ENCODE measurements at places on chromosomes 6 and 20.

GRCh38 chr20:3304456-3304855, 65.5 kb upstream of the SLC4A11 start:
- no peak for DNase-seq

DNA sequence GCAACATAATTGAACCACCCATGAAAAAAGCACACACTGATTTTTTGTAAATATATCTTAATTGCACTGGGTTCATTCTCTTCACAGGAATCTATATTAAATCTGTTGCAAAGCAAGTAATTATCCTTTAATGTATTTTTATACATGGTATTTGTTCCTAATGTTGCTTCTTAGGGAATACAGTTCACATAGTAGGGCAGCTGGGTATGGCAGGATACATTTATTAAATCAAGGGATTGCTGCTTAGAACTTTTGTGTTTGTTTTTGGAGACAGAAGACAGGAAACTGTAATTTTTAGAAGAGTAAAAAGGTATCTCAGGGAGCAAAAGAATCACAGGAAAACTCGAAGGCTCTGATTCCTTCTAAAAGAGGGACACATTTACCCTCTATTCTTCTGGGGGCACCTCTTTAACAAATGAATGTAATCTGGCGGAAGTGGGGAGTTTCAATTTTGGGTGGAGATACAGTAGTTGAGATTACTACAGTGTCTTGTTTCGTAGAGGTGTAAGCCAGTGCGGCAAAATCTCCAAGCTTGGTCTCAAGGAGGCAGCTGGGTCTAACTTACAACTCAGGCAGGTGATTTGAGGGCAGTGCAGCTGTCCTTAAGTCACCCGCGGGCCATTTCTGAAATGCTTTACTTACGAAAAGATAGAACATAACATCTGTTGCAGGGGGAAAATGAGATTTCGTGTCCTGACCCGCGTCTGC, 812 bp upstream of the SMIM13 start:
- DNase-seq: no peak

DNA sequence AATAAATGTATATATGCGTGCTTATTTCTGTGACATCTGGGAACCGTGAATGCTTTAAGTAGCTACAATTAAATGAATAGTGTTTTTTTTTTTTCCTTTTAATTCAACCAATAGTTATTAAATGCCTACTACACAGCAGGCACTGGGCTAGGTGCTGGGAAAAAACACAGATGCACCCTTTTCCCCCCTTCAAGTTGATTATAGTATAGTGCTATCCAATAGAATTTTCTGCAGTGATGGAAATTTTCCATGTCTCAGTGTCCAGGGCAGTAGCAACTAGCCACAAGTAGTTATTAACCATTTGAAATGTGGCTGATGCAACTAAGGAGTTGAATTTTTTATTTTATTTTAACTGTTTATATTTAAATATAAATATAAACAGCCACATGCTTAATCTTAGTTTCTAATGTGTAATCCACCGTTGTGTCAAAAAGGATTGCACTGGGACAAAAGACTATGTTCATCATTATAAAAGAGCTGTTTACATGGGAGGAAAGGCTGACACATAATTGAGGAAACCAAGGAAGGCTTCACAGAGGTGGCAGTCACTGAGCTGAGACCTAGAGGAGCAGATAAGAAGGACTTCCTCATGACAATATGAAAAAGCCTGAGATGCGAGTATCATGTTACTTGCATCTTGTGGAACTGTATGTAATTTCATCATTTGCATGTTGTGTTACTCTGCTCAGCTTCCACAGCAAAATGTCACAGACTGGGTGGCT, 261.2 kb upstream of the PLCB4 start:
- no peak for DNase-seq

GRCh38 chr20:57465943-57466342, 59.0 kb downstream of the CTCFL start:
- no peak for DNase-seq

DNA sequence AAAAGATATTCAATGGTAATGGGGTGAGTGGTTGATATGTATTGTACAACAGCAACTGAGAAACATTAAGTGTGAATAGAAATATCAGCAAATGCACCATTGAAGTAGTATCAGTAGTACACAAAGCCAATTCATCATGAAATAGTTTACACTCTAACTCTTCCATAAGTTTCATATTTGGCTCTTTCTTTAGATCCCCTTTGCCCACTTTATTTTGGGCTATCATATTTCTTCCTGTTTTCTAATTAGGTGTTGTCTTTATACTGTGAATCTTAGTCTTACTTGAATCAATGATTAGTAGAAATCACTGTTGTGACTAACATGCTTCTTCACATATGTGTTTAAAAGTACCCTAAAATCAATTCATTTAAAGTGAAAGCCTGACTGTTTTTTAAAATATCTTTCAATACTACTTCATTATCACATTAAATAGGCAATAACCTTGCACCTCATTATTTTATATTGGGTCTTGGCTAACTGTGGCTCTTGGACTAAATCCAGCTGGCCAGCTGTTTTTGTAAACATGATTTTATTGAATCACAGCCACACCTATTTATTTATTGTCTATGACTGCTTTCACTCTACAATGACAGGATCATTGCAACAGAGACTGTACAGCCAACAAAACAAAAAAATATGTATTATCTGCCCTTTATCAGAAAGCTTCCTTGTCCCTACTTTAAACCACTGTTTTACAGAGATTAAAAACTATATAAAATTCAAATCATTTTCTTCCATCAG, 38.9 kb downstream of the EYS start:
- no peak for DNase-seq

GRCh38 chr20:38135651-38136420, 29.2 kb downstream of the TGM2 start:
- DNase-seq: peak; percentile 51

DNA sequence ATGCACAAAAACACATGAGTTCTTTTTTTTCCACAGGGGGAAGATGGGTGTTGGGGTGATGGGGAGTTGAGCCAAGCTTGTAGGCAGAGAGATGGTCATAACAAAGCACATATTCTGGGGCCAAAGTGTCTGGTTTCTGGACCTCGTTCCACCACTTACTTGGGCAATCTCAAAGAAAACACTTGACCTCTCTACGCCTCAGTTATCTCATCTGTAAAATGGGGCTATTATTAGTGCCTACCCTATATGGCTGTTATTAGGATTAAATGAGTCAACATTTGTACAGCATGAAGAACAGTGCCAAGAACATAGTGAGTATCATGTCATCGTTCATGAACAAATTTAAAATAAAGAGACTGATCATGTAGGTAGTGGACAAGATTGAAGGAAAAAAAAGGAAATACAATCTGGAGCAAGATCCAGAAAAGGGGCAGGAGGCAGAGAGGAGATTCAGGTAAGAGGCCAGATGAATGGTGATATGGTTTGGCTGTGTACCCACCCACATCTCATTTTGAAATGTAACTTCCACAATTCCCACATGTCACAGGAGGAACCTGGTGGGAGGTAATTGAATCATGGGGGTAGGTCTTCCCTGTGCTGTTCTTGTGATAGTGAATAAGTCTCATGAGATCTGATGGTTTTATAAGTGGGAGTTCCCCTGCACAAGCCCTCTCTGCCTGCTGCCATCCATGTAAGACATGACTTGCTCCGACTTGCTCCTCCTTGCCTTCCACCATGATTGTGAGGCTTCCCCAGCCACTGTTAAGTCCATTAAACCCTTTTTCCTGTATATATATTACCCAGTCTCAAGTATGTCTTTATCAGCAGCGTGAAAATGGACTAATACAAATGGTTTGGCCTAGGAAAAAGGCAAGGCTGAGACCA, 14.2 kb downstream of the EEF1E1 start:
- DNase-seq: no peak

- DNase-seq: no peak
Measured at GRCh38 chr20:54620611-54621010, 145.2 kb downstream of the DOK5 start.

- no peak for DNase-seq
Measured at GRCh38 chr6:7194657-7195056, 86.9 kb downstream of the RREB1 start.

- DNase-seq: no peak
Measured at GRCh38 chr6:145073811-145074210, 661.5 kb downstream of the EPM2A start.

- no peak for DNase-seq
Measured at GRCh38 chr6:148525453-148525852, 182.8 kb downstream of the SASH1 start.

DNA sequence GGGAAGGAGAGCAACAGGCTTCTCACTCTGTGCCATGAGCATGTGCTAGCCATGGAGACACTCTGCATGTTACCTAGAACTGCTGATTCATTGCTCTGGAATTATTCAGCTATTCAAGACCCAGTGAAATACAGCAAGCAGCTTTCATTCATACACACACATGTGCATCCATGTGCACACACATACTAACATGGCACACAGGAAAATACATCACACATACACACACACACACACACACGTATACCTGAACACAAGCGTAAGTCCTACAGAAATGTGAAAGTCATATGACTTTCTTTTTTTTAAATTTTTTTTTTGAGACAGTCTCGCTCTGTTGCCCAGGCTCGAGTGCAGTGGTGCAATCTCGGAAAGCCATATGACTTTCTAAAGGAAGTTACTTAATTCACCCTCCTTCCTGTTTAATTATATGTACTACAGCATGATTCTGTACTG, 108.2 kb upstream of the NFATC2 start:
- no peak for DNase-seq

DNA sequence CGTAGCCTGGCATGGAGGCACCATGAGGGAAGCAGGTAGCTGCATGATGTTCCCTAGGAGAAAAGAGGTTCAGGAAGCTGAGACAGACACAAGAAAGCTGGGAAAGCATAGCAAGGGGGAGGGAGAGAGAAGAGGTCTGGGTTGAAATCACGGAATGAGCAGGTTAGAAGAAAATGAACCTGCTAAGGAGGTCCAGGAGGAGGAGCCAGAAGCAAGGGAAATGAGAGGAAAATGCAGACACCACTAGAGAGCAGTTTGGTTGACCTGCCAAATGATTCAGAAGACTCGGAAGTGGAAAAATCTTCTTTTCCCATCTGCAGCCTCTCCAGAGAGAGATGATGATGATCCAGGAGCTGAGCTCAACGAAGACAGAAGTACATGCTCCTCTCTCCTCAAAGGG, 70.9 kb downstream of the VIP start:
- DNase-seq: no peak

GRCh38 chr20:33863440-33864323, 52.5 kb downstream of the CHMP4B start:
- no peak for DNase-seq

GRCh38 chr6:105270511-105270910, 90.7 kb upstream of the POPDC3 start:
- no peak for DNase-seq

- DNase-seq: no peak
Measured at GRCh38 chr6:39980839-39981580, 46.7 kb upstream of the MOCS1 start.

DNA sequence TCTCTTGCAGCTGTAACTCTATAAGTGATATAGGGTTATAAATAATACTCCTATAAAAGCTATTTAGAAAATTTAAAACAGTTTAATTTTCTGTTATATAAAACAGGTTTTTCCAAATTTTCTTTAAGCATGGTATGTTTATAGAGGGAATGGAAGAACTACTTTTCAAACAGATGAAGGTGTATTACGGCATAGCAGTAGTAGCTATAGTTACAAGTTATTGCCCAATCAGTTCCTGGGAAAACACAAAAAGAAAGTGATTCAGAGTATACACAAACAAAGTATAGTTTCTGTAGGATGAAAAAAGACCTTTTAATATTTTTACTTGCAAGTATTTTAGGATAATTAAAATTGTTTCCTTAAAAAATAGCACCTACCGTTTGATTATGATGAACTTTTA, 9.8 kb downstream of the SLC17A5 start:
- DNase-seq: no peak

- no peak for DNase-seq
Measured at GRCh38 chr6:100350139-100350538, 114.6 kb downstream of the SIM1 start.

DNA sequence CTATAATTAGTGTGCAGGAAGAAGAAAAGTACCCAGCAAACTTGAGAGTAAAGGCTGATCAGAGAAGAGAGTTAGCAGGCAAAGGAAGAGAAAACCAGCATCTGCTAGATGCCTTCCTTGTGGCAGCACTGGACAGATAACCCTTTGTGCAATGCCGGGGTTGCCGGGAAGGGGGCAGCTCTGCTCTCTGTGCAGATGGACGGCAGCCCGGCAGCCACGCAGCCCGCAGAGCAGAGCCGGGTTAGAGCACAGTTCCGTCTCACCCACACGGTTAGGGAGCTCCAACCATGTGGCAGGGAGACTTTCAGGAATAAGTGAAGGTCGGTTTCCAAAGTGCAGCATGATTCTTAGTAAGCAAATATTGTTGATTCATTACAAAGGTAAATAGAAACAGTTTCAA, 80.0 kb upstream of the RPS6KA2 start:
- DNase-seq: peak; percentile 85

- DNase-seq: no peak
Measured at GRCh38 chr6:16243055-16243454, 4.7 kb downstream of the GMPR start.

Data from islet precursor cell (in vitro differentiated cells).